ENCODE measurements at places on chromosomes 2 and 18.

DNA sequence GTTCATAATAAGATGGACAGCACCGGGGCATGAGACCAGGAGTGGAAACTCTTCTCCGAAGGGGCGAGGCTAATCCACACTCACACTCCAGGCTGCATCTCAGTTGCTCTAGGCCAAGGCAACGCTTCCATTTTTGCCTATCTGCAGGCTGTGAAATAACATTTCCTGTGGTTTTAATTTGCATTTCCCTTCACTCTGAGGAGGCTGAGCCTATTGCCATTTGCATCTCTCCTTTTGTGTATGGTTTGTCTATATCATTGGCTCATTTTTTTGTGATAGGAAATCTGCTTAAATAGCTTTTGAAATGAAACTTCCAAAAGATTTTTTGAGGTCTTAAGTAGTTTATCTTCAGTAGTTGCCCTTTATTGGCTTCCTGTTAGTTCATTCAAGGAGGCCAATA lies 57.6 kb downstream of the TPGS2 start:
- no peak for DNase-seq

- no peak for DNase-seq
Measured at GRCh38 chr2:7468448-7468828, 551.2 kb downstream of the RNF144A start.

DNA sequence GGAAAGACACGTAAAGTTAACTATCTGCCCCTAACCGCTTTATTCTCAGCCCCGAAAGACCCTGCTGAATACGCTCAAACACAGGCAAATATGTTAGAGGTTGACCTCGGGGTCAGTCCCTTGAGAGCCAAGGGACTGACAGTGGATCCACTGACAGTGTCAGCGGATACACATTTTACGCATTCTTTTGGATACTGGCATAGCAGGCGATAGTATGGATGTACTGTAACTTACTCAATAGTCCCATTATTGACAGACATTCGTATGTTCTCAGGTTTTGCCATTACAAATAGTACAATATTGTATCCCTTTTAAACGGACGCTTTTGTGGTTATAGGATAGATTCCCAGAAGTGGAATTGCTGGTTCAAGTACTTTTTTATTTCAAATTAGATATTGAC lies 13.4 kb downstream of the ATP6V1B1 start:
- no peak for DNase-seq

- no peak for DNase-seq
Measured at GRCh38 chr18:3623769-3624545, 174.0 kb downstream of the TGIF1 start.

Data from NCI-H2107 (cell line).